ENCODE measurements at places on chromosomes 11 and 22.

- no peak for DNase-seq
Measured at GRCh38 chr22:22074634-22075381, 92.2 kb upstream of the TOP3B start.

DNA sequence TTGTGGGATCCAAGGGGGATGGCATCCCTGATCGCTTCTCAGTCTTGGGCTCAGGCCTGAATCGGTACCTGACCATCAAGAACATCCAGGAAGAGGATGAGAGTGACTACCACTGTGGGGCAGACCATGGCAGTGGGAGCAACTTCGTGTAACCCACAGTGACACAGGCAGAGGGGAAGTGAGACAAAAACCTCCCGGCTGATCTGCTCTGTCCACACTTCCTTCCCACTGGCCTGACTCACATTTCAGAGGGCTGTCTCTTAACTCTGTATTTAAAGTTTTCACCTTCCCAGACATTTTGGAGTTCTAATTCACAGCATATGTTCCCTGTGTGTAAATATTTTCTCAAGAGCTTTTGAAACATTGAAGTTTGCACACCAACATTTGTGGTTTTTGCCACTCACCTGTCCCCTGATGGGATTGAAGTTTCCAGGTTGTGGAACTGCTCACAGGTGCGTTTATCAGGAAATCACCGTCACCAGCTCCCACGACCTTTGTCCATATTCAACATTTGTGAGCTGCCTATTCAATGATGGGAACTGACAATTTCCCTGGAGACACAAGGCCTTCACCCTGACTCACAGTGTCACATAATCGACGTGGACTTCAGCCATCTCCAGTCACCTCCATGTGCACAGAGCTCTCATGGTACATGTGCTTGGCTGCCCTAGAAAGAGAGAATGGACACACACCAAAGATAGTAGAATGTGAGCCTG, 99.2 kb downstream of the VPREB1 start:
- DNase-seq = peak; percentile 54

DNA sequence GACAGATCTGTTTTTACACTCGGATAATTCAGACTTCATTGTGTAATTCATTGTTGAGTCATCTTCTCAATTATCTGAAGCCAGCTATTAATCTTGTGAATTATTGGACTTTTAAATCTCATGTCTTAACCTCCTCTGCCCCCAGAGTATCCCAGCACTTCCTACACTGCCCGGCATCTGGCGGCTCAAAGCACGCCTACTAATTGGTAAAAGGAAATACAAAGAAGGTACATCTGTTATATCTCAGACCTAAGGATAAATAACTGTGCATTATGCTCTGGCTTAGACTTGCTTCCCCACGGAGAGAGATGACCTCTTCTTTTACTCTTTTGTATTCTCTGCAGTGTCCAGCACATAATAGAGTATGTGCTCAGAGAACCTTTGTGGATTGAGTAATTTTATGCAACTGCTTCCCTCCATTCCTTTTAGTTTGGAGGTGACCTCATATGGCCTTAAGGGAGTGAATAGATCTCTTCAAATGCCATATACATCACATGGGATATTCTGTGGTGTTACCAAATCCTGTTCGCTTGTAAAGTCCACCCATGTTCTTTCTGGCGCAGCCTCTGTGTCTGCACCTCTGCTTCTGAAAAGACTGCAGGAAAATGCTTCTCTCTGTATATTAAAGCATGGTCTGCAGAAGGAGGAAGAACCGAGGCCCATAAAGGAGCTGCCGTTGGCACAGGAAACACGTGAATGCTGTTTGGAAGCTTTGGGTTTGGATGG, 125.6 kb upstream of the SORL1-AS1 start:
- DNase-seq = peak; percentile 58

DNA sequence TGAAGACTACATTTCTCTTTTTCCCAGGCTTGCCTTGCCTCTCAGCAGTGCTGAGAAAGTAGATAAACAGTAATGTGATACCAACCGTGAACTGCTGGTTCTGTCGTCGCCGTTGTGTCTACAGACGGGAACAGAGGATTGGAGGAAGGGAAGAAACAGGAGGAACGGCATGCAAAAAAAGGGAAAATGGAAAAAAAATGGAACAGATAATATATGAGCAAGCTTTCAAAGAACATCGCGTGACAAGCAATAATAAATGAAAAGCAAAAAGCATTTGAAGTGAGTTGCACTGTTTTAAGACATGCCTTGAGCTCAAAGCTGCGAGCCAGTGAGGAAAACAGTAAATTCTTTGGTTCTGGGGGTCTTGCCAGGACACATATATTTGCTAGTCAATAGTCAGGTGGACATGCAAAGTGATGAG, 305.9 kb downstream of the CADM1 start:
- DNase-seq = no peak

DNA sequence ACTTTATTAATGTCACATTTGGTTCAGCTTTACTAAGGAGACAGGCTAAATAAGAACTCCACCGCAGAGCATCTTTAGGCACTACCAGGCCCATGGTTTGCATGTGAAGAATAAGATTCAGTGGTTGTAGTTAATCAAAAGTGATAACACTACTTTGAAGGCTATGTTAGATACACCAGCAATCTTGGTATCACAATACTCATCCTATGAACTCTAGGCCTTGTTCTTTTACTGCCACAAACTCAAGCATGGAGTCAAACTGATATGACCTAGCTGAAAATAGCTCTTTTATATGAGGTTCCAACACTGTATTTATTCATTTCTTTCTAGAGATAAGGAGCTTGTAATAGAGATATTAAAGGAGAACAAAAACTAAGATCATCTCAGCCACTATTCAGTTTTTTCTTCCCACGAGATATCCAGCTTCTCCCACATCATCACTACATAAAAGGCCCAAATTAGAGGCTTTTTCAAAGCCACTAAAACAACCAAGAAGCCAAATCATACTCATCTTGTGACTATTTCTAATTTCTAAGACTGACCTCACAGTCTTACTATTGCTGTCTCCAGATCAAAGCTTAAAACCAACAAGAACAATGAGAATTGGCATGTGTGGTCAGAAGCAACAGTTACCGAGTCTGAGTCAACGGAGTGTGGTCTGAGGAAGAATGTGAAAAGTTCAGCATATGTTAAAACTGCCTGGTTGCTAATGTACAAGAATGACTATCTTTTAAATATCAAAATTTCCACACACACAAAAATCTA, 25.1 kb upstream of the GUCY1A2 start:
- no peak for DNase-seq

DNA sequence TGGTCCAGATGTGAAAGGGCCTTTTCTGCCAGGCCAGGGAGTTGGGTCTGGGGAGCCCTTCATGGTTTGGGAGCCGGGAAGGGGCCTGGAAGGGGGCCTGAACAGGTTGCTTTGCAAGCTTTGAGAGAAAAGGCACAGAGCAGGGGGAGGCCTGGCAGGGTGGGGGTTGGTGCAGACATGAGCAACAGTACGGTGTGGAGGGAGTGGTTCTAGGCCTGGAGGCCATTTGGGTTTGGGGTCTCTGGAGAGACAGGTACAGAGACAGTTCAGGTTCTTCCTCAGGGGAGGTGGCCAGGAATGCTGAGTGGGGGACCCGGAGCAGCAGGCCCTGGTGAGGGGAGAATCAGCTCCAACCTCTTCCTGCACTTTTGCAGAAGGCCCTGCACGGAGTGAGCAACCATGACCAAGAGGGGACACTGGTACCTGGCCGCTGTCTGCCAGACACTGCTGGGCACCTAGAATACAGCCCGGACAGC, 1.4 kb downstream of the KDELR3 start:
- DNase-seq = no peak
